ENCODE measurements at places on chromosomes 1 and 21.

DNA sequence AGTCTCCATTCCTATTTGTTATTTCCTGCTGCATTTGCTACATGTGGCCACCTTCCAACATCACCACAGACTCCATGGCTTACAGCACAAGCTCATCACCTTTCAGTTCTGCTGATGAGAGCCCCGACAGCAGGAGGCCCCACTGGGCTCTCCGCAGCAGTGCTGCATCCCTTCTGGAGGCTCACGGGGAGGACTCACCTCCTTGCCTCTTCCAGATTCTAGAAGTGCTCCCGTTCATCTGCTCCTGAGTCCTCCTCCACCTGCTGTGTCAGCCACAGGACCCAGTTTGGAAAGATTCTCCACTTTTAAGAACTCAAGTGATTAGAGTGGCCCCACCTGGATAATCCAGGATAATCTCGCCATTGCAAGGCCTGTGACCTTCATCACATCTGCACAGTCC is 167.6 kb downstream of the PCBP3 start:
- DNase-seq: no peak

- DNase-seq: no peak
Measured at GRCh38 chr1:125119024-125119441, 3934.3 kb downstream of the SRGAP2C start.

DNA sequence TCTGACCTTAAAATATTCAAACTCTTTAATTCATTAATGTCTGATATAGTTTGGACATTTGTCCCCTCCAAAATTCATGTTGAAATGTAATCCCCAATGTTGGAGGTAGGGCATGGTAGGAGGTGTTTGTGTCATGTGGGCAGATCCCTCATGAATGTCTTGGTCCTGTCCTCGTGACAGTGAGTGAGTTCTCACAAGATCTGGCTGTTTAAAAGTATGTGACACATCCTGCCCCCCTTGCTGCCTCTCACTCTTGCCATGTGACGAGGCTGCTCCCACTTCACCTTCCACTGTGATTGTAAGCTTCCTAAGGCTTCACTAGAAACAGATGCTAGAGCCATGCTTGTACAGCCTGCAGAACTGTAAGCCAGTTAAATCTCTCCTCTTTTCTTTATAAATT is 21.3 kb upstream of the FBXO28 start:
- no peak for DNase-seq

DNA sequence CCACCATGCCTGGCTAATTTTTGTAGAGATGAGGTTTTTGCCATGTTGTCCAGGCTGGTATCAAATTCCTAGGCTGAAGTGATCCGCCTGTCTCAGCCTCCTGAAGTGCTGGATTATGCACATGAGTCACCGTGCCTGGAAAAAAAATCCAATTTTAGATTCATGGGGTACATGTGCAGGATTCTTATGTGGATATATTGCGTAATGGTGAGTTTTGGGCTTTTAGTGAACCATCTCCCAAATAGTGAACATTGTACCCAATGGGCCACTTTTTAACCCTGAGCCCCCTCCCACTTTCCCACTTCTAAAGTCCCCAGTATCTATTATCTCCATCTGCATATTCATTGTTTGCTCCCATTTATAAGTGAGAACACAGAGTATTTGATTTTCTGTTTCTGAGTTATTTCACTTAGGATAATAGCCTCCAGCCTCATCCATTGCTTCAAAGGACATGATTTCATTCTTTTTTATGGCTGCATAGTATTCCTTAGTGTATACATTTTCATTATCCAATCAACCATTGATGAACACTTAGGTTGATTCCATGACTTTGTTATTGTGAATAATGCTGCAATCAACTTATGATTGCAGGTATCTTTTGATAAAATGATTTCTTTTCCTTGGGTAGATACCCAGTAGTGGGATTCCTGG is 104.4 kb downstream of the MAP3K21 start:
- no peak for DNase-seq

DNA sequence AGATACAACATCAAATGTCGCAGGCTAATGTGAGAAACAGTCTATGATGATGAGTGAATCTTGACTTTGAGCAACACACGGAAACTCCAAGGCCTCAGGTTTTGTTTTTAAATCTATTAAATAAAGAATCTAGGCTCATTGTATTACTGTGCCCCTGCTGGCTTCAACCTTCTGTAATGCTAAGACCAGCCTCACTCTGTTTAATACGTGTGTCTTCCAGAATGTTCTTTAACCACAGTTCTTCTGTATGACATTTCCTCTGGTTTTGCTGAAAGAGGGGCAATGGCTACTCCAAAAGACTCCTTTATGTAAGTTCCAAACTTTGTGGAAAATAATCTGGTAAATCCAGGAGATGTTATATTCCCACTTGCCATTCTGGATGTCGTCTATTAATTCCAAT is 101.1 kb upstream of the TIAM1 start:
- DNase-seq: no peak

DNA sequence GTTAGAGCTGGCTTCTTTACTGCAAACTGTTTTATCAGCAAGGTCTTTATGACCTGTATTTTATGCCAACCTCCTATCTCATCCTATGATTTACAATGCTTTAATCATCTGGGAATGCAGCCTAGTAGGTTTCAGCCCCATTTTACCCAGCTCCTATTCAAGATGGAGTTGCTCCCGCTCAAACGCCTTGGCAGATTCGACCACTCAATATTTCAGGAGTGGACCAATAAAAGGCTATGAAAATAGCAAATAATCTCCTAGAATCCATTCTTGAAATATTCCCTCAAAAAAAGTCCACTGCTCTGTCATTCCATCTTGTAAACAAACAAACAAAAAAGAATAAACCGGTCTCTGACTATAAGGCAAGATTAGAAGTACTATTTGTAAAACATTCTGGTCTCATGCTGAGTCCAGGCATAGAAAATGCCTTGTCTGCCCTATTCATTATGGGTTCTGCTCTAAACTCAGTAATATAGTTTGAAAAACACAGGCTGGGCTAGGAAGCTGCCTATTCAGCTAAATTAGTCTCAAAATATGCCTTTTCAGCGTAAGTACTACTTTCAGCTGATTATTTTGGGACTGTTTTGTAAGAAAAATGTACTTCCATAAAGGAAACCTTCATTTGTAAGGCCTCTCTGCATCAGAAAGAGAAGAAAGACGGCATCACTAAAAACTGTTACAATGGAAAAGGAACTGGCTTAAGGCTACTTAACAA is 53.0 kb downstream of the TBX19 start:
- no peak for DNase-seq
